ENCODE measurements at places on chromosomes 3 and 15.

DNA sequence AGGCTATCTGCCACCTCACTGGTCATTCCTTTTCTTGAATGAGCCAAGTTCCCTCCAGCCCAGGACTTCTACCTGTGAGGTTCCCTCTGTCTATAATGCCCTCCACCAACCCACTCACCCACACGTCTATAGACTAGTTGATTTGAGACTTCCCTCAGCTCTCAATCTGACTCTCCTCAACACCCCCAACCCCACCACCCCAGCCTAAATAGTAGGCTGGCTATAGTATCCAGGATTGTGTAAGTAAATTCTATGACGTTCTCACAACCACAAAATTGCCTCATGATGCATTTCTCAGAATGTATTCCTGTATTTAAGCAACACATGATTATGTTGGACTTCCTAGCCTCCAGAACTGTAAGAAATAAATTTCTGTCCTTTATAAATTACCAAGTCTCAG, 2.2 kb downstream of the PLSCR1 start:
- no peak for DNase-seq

DNA sequence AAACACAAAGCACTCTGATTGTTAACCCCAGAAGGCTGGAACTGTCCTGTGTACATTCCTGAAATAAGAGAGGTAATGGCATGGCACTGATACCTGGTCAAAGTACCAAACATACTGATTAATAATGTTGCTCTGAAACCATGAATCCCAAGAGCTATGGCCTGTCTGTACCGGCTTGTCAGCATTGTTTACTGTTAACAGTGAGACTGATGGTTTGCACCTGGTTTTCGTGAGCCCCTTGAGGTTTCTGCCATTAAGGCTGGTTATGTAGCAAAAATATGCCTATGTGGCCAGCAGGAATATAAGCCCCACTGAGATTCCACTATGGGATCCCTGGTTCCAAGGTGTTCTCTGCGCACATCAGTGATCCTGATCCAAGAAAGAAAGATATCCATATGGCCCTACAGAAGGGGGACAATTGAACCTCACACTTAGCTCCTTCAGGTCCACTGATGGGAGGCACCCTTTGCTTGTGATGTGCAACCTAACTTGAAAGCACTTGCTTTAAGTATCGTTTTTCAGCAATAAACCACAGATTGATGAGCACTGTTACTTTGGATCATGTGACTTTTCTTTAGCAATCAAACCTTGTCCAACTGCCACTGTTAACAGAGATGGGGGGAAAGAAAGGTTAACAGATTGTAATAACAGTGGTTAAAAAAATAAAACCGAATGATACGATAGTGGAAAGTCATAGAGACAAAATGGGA, 65.2 kb downstream of the TBL1XR1 start:
- no peak for DNase-seq

DNA sequence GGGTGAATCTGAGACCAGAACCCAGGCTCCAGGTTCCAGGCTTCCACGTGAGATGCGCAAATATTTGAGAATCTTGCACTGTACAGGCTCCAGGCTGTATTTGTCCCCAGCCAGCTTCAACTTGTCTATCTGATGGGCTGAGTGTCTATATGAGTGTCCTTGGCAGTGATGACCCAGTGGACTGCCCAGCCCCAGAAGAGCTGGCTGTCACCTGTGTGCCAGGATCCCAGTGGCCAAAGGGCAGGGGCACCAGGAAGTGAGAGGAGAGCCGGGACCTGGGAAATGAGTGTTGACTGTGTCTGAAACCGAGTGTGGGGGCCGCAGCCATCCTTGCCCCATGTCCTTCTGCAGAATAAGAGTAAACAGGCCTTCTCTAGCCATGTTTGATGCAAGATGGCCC, 10.4 kb downstream of the FAH start:
- DNase-seq = no peak

GRCh38 chr3:20652231-20652986, 466.4 kb upstream of the SGO1 start:
- no peak for DNase-seq

GRCh38 chr3:190658106-190658505, 144.2 kb downstream of the IL1RAP start:
- DNase-seq = no peak

DNA sequence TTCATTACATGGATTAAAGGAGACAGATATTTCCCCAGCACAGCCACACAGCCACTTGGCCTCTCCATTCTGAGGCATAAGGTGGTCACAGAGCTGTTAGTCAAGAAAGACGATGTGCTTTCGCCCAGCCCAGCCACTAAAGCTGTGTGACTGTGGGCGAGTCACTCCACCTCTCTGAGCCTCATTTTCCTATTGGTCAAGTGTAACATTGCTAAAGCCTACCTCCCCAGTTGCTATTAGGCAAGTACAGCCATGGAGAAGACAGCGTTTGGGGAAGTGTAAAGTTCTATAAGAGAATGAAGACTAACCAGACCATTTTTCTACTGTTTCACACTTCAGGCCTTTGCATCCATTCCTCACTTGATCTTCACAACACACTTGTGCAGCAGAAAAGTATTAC, 24.1 kb downstream of the TMEM40 start:
- no peak for DNase-seq
